ENCODE measurements at places on chromosomes 6 and 20.

- DNase-seq = no peak
Observed at GRCh38 chr6:105592329-105592728, 189.4 kb upstream of the PREP start.

GRCh38 chr6:155079985-155080452 lies 84.9 kb downstream of the TIAM2 start:
- DNase-seq = no peak

- no peak for DNase-seq
Observed at GRCh38 chr20:19735446-19735845, 22.6 kb upstream of the RIN2 start.

DNA sequence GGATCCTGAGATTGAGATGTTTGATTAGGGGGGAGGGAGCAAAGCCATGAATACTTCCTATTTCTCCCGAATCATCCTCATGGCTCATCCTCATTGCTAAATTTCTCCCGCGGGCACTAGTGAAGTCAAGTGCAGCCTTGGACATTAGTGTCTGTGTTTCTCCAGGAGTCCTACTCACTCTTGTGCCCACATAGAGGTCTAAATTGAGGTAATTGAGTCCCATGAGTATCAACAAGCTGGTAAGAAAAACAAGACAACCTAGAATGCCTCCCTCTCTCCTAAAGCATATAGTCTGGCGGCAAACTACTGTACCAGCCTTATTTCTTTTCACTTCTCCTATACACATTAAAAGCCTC lies 420 bp downstream of the CENPQ start:
- DNase-seq = no peak

GRCh38 chr20:52416953-52417352 lies 225.4 kb upstream of the ZFP64 start:
- DNase-seq = no peak

DNA sequence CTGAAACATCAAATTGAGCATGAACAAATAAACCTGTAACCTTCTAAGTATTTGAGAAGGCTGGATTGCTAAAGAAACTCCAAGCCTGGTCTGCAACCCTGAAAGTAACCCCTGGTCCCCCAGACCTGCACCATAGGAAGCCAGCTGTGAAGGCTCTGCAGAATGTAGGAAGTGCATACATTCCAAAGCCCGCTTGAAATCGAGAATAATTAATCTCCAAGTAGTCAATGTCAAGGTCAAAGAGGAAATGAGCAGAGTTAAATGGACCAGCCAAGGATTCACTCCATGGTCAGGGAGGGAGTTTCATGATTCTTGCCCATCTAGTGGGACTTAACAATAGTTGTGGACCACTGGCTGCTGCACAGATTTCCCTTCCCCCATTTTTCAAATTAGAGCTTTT lies 107.6 kb upstream of the RNF24 start:
- DNase-seq = no peak

GRCh38 chr20:49697071-49697470 lies 16.6 kb downstream of the B4GALT5 start:
- DNase-seq = no peak

DNA sequence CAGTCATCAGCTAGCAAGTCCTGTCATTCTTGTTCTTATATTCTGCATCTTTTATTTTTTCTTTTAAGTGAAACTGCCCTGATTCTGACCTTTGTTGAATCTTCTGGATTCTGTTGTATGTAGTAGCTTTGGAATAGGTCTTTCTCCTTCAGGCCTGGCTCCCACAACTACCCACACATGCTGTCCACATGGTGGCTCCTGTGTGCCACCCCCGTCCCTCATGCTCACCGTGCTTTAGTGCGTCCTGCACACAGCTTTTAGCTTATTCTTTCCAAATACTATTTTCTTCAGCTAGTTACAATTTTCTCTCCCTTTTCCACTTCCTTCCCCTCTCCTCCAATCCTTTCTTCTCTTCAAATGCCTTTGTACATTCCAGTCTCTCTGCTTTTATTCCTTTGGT lies 61.8 kb downstream of the CTNNBL1 start:
- DNase-seq = no peak

DNA sequence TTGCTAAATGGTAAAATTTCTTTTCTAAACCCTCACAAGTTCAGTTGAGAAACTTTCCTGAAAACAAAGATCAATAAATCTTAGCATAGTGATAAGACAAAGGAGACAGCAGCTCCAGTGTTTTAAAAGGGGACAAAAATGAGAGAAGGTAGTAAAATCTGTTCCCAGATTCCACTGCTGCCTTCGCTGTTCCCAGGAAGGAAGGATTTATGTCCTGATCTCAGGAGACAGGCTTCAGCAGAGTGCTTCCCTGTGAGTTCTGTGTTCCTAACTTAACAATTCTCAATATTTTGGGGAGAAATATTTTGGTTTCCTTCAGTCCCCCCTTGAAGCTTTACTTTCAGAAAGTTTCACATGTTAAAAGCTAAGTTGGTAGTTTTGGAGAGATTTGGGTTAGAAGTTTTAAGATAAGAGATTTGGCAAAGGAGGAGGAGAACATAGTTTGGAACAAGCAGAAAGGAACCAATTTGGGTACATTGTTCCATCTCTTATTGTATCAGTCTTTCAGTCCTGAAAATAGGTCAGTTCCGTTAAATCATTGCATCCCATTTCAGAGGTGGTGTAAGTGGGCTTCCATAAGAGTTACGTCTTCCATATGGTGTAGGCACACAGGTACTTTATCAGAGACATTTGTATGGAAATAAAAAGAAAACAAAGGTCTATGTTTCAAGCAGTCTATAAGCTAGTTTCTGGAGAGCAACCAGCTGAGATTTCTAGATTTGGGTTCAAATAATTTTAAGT lies 20.8 kb downstream of the IRF4 start:
- DNase-seq = no peak

DNA sequence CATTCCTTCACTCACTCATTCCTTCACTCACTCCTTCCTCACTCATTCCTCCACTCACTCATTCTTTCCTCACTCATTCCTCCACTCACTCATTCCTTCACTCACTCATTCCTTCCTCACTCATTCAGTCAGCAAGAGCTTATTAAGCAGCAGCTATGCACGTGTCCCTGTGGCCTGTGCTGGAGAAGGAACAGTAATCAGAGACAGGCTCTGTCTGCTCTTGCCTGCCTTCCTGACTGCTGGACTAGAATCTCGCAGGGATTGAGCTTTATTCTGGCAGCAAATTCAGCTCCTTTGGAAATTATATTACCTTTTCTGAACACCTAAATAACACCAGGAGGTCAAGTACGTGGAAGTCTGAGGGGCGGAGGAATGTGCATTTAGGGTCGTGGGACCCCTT lies 138.9 kb upstream of the AGPAT4 start:
- no peak for DNase-seq

DNA sequence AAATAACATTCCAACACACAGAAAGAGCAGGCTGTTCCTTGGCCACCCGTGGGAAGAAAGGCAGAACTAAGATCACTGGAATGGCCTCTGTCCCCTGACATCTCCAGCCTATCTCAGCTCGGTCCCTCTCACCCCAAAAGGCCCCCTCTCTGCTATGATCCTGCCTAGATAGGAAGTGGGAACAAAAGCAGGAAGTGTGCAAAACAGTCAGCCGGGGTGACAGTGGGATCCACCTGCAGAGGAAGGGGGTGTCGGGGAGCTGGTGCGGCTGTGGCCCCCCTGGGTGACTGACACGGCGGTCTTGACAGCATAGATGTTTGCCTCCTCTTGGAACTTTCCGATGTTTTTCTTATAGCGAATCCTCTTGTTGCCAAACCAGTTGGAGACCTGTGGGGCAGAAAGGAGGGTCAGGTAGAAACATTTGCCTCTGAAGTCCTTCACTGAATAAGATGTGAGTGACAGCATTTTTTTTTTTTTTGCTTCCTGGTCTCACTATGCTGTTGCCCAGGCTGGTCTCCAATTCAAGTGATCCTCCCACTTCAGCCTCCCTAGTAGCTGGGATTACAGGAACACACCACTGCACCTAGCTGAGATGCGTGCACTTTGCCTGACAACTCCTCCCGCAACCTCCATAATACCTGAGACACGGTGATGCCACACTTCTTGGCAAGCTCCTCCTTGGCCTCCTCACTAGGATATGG lies 2.8 kb downstream of the PBX2 start:
- no peak for DNase-seq

- DNase-seq = no peak
Observed at GRCh38 chr6:133894795-133895358, 6.0 kb downstream of the TCF21 start.

- no peak for DNase-seq
Observed at GRCh38 chr6:98633886-98634285, 200.5 kb upstream of the POU3F2 start.

DNA sequence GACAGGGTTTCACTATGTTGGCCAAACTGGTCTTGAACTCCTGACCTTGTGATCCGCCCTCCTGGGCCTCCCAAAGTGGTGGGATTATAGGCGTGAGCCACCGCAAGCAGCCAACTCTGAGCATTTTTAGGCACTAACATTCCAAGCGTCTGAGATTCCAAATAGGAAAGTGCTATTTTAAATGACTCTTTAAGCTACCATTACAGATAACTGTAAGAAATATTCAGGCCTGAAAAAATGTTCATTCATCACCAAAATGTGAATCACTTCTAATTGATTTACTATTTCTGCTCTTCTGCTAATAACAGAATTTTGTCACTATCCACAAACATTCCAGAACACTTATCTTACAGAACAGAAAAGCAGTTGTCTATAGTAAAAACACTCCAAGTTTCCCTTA lies 106.5 kb downstream of the BACH2 start:
- no peak for DNase-seq

DNA sequence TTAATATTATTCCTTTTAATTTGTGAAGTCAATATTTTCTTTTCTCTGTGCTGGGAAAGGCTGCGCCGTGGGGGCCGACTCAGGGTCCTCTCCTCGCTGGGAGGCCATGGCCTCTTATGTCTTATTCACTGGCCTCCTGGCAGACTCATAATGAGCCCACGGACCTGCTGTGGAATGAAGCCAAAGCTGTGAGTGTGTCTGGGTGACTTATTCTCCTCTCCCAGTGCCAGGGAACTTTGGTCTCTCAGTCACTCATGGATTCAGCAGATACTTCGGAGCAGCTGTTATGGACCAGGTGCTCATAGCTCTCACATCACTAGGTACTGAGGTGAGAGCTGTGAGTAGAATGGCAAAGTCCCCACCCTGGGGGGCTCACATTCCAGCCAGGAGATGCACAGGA lies 297.6 kb downstream of the CDH26 start:
- no peak for DNase-seq

DNA sequence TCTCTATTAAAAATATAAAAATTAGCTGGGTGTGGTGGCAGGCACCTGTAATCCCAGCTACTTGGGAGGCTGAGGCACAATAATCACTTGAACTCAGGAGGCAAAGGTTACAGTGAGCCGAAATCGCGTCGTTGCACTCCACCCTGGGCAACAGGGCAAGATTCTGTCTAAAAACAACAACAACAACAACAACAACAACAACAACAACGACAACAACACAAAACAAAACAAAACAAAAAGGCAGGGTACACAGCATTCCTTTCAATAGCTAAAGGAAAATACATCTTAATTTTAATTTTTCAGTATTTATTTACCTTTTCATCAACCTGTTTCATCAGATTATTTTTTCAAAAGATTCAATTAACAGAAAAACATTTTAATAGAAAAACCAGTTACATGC lies 28.4 kb downstream of the SRPK1 start:
- DNase-seq = no peak

- DNase-seq = no peak
Observed at GRCh38 chr20:20085071-20085470, 32.7 kb downstream of the CFAP61 start.

DNA sequence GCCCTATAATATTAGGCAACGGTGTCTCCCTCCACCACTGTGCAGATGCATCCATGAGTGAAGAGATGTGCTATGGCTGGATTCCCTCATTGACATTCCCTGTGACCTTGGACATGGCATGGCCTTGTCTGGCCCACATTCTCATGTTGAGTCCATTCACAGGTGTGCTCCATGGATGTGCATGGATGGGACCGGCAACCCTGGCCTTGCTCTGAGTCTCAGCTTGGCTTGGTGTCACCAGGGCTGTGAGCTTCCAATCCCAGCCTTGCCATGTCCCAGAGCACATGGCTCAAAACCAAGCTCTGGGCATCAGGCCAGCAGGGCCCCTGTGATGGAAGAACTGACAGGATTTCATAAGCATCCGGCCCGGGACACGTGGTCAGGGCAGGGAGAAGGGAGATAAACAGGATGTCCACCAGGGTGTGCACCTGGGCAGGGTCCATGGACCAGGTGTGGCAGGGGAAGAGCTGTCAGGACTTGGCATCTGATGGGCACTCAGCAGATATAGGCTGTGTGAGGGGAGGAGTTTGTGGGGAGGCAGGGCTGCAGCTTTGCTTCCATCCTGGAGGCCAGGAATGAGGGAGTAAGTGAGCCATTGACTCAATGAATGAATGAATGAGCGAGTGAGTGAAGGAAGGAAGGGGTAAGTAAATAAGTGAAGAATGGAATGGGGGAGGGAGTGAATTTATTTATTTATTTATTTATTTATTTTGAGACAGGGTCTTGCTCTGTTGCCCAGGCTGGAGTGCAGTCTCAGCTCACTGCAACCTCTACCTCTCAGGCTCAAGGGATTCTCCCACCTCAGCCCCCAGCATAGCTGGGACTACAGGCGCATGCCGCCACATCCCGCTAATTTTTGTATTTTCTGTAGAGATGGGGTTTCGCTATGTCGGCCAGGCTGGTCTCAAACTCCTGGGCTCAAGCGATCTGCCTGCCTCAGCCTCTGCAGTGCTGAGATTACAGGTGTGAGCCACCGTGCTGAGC lies 15.7 kb downstream of the NRSN2 start:
- DNase-seq = no peak

DNA sequence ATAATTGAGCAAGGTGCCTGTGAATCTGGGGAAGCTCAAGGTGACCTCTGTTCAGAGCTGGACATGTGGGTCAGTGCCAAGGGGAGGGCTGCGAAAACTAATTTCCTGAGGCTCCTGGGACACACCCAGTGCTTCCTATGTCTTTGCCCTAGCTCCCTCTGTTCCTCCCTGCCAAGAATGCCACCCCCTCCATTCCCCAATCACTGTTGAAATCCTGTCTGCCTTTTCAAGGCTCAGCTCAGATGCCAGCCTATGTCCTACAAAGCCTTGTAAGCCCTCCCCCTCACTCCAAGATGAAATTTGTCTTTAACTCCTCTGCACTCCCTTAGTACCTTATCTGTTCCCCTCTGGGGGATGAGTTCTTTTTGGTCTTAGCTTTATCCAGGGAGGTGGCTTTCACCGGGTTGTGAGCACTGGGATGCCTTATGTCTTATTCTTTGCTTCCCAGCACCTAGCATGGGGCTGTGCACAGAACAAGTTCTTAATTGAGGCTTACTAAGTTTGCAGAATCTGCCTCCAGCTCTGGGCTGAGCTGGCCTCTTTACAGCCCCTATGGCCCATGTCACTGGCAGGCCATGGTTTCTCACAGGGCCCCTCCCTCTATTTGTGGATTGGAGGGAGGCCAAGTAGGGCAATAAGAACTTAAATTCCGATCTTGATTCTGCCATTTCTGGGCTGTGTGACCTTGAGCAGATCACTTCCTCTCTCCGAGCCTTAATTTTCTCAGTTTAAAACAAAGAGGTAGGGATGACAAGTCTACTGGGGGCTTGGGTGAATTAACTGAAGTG lies 51.5 kb upstream of the EPB41L1 start:
- DNase-seq = no peak

All from activated T-cell treated with anti-CD3 and anti-CD28 coated beads for 4 hours (primary cell).